ENCODE measurements at places on chromosomes 1 and 21.
A peak's percentile ranks its signal among the peaks of the same experiment; 100 is the strongest.

- no peak for DNase-seq
Measured at GRCh38 chr21:40505681-40506080, 341.3 kb downstream of the DSCAM start.

- DNase-seq: no peak
Measured at GRCh38 chr1:113777561-113777960, 18.3 kb upstream of the PHTF1 start.

GRCh38 chr21:42039470-42039901 is 29.3 kb upstream of the ZBTB21 start:
- no peak for DNase-seq

- no peak for DNase-seq
Measured at GRCh38 chr1:61285371-61285885, 203.1 kb downstream of the NFIA start.

GRCh38 chr1:164786980-164787833 is 228.2 kb downstream of the PBX1 start:
- peak; percentile 61 for DNase-seq

DNA sequence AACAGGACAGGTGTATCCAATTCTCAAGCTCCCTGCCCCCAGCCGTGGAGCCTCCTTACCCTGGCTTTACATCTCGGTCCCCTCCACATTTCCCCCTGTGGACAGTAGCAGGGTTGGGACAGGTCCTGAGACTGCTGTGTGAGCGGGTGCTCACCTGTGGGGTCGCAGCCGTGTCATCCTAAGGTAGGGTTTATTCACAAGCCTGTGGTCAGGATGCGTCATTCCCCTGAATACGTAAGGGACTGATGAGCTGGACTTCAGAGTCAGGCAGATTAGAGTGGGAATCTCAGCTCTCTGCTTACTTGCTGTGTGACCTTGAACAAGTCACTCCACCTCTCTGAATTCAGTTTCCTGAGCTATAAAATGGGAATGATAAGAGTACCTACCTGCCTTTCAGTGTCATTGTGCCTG is 17.7 kb downstream of the ZNF362 start:
- DNase-seq: no peak

- no peak for DNase-seq
Measured at GRCh38 chr1:175287377-175287776, 94.8 kb upstream of the KIAA0040 start.

GRCh38 chr1:17970757-17971156 is 136.8 kb upstream of the IGSF21 start:
- DNase-seq: no peak

DNA sequence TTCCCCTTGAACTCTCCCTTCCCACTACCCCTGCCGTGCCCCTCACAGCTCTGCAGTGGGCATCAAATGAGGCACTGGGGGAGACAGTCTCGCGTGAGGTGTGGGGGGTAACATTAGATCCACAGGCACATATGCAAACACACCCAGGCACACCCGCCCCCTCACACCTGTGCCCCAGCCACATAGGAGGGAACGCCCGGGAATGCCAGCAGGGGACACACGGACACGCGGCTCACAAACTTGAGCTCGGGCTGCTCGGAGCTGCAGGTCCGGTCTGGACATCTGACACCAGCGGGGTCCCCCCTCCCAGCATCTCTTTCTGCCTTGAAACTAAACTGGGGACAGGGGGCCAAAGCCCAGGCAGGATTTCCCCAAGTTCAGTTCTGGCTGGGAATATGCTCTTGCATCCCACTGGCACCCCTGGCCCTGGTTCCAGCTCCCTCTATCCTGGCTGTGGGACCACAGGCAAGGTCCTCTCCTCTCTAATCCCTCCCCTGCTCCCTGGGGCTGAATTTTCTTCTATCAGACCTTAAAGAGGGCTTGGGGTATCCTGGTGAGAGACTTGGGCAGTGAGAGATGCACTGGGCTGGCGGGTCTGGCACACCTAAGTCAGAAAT is 30.6 kb downstream of the CDCP2 start:
- DNase-seq: no peak

- DNase-seq: no peak
Measured at GRCh38 chr1:183568176-183569021, 21.9 kb downstream of the NCF2 start.

DNA sequence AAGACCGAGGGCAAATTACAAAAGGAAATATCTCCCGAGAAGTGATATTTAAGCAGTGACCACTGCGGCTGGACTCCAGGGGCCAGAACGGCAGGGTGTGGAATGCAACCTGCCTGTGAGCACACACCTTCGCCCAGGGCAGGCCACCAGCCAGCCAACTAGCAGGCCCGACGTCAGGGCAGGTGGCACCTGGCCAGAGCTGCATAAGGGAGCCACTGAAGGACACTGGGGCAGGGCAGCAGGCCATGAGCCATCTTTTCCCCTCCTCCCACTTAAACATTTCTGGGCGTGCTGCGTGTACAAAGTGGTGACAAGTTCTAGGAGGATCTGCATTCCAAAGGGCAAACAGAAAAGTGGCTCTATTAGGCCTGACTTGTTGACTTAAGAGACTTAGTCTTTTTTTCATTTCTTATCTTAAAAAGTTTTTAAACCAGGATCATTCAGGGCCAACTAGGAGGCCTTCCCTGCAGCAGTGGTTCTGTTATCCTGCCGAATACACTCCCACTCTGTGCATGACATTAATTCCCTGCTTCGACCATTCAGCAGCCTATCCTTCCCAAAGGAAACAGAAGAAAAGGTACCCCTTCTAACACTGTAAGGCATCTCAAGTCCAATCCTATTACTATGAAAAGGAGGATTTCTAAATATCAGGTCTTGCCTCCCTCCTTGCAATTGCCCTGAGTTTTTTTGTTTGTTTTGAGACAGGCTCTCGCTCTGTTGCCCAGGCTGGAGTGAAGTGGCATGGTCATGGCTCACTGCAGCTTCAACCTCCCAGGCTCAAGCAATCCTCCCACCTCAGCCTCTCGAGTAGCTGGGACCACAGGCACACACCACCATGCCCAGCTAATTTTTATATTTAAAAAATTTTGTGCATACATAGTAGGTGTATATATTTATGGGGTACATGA is 96.3 kb downstream of the BCAR3 start:
- DNase-seq: no peak

GRCh38 chr21:42004406-42005199 is 5.6 kb downstream of the ZBTB21 start:
- DNase-seq: no peak

GRCh38 chr1:11285883-11286734 is 13.1 kb downstream of the UBIAD1 start:
- DNase-seq: no peak

GRCh38 chr1:112721966-112722524 is 6.9 kb upstream of the PPM1J start:
- DNase-seq: no peak

- no peak for DNase-seq
Measured at GRCh38 chr1:32887623-32888022, 1.3 kb downstream of the HPCA start.

DNA sequence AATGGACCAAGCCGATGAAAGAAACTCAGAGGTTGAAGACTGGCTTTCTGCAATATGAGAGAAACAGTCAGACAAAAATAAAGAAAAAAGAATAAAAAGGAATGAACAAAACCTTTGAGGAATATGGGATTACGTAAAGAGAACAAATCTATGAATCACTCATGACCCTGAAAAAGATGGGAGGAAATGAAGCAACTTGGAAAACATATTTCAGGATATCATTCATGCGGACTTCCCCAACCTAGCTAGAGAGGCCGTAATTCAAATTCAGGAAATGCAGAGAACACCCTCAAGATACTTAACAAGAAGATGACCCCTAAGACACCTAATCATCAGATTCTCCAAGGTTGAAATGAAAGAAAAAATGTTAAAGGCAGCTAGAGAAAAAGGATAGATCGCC is 705.3 kb upstream of the CHRM3 start:
- no peak for DNase-seq

DNA sequence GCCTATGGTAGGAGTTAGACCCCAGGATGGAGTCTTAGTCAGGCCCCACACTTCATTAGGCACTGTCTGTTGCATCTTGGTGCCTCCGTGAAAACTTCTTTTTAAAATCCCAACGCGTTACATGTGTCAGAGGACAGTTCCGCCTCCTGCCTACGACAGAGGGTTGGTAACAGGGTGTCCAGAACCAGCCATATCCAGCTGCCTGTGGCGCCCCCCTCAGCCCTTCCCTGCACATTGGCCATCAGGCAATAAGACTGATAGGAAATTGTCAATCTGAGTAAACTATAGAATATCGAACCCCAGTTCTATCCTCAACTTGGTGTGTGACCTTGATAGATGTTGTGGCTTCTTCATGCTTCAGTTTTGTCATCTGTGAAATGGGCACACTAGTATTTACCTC is 108.6 kb upstream of the CSF3R start:
- no peak for DNase-seq

- peak; percentile 22 for DNase-seq
Measured at GRCh38 chr1:43932786-43933385, 715 bp upstream of the ARTN start.

DNA sequence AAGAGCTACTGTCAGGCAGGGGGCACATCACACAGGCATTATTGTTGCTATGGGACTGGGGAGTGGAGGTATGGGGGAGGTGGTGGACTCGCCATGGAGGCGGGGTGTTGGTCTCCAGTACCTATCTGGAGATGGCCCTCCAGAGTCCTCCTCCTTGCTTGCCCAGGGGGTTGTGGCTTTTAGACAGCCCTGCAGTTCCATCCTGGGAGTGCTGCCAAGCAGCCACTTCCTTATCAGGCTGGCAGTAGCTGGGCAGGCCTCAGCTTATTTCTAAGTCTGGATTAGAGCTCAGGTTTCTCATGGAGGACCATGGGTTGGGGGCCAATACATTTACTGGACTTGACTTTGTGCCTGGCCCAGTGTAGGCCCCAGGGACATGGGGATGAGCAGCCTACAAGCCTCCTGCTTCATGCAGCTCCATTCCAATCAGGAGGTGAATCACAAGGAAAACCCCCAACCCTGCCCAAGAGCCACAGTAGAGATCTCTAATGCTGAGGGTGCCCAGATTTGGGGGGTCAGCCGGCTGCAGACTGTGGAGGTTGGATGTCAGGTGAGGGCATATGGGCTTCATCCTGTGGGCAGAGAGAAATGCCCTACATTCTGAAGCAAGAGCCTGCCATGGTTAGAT is 210.7 kb upstream of the EDN2 start:
- DNase-seq: no peak

GRCh38 chr1:222224636-222225315 is 323.1 kb downstream of the HHIPL2 start:
- peak; percentile 6 for DNase-seq

GRCh38 chr1:38898653-38899230 is 17.4 kb upstream of the GJA9 start:
- no peak for DNase-seq

DNA sequence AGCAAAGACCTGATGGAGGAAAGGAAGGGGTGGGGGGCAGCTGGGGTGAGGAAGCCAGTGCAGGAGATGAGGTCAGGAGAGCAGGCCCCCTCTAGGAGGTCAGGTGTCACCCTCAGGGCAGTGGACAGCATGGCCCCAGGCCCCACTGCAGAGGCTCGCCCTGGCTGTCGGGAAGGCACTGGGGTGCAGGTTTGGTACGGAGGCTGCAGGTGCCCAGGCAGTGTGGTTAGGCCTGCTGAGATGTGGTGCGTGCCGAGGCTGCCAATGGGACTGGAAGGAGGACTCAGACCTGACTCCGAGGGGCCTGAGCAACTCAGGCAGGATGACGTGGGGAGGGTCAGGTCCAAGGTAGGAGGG is 82.3 kb downstream of the PCBP3 start:
- no peak for DNase-seq

DNA sequence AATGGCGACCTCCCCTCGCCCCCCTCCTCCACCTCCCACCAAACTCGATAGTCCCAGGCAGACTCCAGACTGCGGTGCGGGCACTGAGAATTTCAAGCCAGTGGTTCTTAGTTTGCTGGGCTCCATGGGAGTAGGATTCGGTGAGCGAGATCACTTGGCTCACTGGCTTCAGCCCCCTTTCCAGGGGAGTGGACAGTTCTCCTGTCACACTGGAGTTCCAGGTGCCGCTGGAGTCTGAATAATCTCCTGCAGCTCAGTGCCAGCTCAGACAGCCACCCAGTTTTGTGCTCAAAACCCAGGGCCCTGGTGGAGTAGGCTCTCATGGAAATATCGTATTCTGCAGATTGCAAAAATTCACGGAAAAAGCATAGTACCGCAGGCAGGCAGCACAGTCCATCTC is 7.6 kb downstream of the OR2M7 start:
- no peak for DNase-seq

GRCh38 chr1:212943393-212943710 is 7.0 kb upstream of the VASH2 start:
- DNase-seq: no peak

DNA sequence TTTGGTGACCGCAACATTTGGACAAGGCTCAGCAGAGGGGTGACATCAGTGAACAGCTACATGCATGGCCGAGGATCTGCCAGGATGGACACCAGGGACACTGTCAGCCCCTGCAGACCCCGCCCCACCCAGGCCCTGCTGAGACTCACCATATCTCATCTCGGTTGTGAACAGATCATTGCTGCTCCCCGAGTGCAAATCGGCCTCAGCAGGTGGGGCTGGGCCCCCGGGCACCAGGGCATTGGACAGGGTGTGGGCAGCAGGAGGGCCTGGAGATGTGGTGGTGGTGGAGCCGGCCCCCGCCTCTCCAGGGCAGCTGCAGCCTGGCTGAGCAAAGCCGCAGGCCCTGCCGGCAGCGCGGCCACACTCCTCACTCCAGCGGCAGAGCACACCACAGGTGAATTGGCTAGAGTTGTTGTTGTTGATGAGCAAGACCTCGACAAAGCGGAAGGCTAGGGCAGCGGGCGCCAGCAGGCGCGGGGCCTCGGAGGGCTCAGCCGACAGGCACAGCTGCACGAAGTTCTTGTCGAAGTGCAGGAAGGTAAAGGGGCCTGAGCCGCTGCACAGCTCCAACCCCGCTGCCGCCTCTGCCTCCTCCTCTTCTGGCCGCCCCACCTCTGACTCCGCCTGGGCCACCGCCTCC is 8.2 kb downstream of the ADGRB2 start:
- DNase-seq: no peak

DNA sequence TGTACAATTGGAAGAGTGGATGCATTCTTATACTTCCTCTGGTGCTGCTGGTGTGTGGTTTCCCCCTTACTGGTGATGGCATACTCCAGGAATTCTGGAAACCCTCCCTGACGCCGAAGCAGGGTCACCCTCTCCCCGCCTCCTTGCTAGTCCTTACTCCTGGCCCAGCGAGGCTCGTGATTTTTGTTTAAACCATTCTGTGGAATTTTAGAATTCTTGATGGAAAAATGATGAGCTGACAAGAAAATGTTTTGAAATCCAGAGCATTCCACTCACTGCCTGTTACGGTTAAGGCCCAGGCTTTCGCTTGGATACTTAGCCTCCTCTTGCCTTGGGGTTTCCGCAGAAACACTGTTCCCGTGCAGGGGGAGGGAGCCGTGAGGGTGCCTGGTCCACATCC is 41.1 kb downstream of the IL6R start:
- DNase-seq: no peak

GRCh38 chr1:151714820-151715725 is 1.5 kb downstream of the CELF3 start:
- no peak for DNase-seq

DNA sequence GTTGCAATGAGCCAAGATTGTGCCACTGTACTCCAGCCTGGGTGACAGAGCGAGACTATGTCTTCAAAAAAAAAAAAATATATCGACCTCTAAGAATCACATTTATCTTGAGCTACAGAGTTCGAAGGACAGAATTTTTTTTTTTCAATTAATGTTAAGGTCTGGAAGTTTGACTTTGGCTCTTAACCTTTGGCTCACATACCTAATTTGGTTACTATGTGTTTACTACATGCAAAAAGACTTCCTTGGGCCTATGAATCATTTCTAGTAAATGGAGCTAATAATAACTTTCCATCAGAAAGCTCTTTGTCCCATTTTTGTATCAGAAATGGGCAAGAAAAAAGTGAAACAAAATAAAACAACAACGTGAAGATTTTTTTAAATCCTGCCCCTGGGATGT is 351.2 kb downstream of the SMYD3 start:
- DNase-seq: no peak

- DNase-seq: no peak
Measured at GRCh38 chr1:99645699-99646531, at the start of gene PALMD. PALMD (plus strand) TSS chr1:99646113; CDS start chr1:99646318, 205 bp downstream.
